Left lung (tissue), 14 donors: ENCODE measurements at places on chromosomes 2 and 18.

DNA sequence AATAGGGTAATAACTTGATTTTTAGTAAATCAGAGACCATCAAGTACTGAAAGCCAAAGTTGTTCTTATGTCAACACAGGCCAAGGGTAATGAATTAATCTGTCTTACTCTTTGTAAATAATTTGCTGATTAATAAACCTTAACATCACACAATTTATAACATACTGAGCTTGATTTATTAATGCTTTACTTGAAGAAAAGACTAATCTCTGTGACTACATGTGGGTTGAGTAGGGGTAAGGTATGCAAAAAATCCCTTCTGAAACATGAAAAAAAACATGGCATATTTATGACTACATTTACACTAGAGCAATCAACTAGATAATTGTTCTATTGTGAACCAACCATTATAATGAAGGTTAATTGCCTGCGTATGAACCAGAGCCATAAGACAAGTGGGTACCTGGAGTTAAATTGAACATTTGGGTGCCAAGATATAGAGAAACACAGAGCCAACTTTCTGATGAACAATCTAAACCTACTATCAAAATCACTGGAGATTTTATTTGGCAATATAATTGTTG, 67.7 kb upstream of the GRB14 start:
- no peak for DNase-seq

- DNase-seq, result no peak
These were observed 201.8 kb upstream of the FN1 start for GRCh38 chr2:215637651-215638050.

- DNase-seq, result no peak
These were observed 263.6 kb downstream of the AFF3 start for GRCh38 chr2:99878581-99879350.

GRCh38 chr2:29072971-29073725, 1.2 kb downstream of the PCARE start:
- no peak for DNase-seq

GRCh38 chr2:232983669-232984140, 29.4 kb downstream of the NGEF start:
- DNase-seq, result no peak

DNA sequence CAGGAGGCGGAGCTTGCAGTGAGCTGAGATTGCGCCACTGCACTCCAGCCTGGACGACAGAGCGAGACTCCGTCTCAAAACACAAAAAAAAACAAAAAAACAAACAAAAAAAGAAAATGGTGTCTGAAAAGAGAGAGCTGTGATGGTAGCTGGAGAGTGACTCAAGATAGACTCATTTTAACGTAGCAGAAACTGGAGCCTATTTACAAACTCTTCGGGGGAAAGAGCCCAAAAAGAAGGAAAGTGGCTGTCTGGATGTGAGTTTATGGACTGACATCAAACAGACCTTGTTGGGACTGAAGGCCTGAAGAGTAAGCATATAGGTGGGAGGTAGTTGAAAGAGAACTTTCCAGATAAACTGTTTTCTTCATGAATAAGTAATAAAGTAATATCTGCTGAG, 51.8 kb downstream of the LIMS1 start:
- DNase-seq, result no peak

- no peak for DNase-seq
These were observed 168.8 kb upstream of the VRK2 start for GRCh38 chr2:57877811-57878170.

GRCh38 chr18:37471637-37472036, 94.0 kb downstream of the CELF4 start:
- DNase-seq, result no peak

DNA sequence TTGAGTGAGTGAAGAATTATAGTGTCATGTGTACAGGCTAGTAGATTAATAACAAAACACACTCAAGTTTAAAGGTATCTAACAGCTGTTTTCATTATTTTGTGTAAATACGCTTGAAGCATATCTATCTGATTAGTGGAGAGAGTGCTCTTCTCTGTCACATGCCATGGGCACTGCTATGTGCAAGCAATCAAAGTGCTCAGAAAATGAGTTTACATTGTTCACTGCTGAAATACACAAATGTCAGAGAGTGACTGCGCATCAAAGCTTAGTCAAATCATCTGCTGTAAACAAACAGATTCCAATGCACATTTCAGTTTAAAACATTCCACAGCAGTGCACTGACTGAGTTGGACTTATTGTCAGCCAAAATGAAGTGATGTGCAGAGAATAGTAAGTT, 423.4 kb downstream of the ZEB2 start:
- DNase-seq, result no peak

DNA sequence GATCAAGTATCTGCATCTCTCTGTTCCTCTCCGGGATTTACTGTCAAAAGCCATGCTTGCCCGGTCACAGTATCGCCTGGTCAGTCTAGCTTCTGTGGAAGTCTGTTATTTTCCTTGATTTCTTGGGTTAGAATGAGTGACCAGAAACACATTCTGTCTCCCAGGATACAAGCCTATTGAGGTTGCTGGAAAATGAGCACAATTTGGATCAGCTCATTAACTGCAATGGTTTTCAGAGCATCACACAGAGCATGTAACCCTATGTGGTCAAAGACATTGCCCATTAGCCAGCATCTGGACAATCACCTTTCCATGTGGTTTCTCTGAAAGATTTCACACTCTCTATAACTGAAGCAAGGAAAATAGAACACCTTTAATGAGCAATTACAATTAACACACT, 124.2 kb upstream of the FAM98A start:
- no peak for DNase-seq

DNA sequence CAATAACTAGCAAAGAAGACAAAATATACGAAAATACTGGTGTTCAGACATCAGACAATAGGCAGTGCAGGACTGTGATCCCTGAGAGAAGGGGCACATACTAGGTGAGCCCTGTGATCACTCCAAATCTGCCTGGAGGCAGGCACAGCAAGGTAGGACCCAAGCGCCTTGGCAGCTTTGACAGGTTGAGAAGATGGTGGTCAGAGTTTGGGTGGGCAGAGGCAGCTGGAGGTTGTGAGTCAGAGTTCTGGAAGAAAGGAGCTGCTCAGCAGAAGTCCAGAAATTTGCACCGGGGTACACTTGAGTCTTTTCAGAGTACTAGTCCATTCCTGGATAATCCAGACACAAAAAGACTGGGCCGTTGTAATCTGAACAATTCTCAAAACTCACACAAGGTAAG, 14.0 kb downstream of the KIF1A start:
- no peak for DNase-seq

GRCh38 chr2:69376403-69376802, 10.6 kb downstream of the GFPT1 start:
- DNase-seq, result no peak

GRCh38 chr2:9738062-9738461, 105.2 kb upstream of the TAF1B start:
- DNase-seq, result no peak

- DNase-seq, result no peak
These were observed 48.1 kb downstream of the ACOXL start for GRCh38 chr2:110780461-110780860.

- DNase-seq, result no peak
These were observed 13.2 kb downstream of the TSHZ1 start for GRCh38 chr18:75223687-75224347.

GRCh38 chr2:19364014-19364413, 5.6 kb upstream of the OSR1 start:
- no peak for DNase-seq
